Naive thymus-derived CD4-positive, alpha-beta T cell (primary cell): ENCODE measurements at places on chromosomes 2 and 18. TPM values are rescaled to one million over a fixed set of nuclear protein-coding genes. Genes with fewer than 3 reads are reported as not detected.

Gene CTAGE1
- not detected for total RNA-seq

Gene STEAP3
- total RNA-seq = 0.16 TPM

Gene MYO1B
- total RNA-seq = 0.85 TPM

Gene NT5C1B
- not detected for total RNA-seq

- H3K27me3 ChIP-seq = no peaks in the 10 kb centered on the region
- no peak overlapping the region for H3K27ac ChIP-seq
- H3K36me3 ChIP-seq = no peaks in the 10 kb centered on the region
- DNase-seq = no peak
- H3K4me3 ChIP-seq = no peak overlapping the region
- H3K4me1 ChIP-seq = no peaks in the 10 kb centered on the region
Measured at GRCh38 chr2:24616616-24617015, 125.6 kb downstream of the NCOA1 start.

DNA sequence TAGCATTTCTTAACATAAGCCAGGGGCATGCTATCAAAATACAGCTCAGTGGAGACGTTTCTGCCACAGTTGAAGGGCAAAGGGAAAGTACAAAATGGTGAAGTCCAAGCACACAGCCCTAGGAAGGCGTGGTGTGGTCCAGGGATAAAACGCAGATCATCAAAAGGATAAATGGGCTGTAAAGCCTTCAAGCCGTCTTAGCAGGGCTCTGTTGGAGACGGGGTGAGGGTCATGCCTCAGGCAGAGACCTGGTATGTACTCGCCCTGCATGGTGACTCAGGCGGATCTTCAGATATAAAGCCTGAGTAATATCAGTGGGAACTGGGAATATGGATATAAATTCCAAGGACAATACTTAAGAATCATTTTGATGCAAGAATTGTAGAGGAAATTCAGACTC, 61.2 kb downstream of the NGEF start:
- no peaks in the 10 kb centered on the region for H3K27me3 ChIP-seq
- no peak for DNase-seq
- no peak overlapping the region for H3K27ac ChIP-seq
- no peaks in the 10 kb centered on the region for H3K36me3 ChIP-seq

DNA sequence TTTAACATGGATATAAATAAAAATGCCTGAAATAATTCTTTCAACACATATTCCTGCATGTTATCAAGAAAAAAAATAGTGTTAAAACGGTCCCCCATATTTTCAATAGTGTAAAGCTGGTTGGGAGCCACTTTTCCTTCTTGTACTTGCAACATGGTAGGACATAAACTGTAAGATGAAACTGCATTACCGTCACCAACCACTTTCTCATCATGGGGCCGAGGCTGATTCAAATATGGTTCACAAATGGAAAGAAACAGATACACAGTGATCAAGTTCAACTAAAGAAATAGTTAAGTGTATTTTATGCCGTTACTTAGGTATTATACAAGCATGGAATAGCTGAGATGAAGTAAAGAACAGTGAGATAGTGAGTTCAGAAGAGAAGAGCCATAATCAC, 360.7 kb downstream of the ZEB2 start:
- DNase-seq = no peak
- no peak overlapping the region for H3K27ac ChIP-seq
- H3K27me3 ChIP-seq = no peaks in the 10 kb centered on the region
- no peaks in the 10 kb centered on the region for H3K4me1 ChIP-seq

GRCh38 chr2:202023904-202024266, 9.8 kb upstream of the FZD7 start:
- no peak overlapping the region for H3K27ac ChIP-seq
- no peak overlapping the region for H3K4me3 ChIP-seq
- no peaks in the 10 kb centered on the region for H3K4me1 ChIP-seq
- no peaks in the 10 kb centered on the region for H3K36me3 ChIP-seq
- no peak for DNase-seq

- H3K27me3 ChIP-seq = no peaks in the 10 kb centered on the region
- H3K27ac ChIP-seq = no peak overlapping the region
- no peaks in the 10 kb centered on the region for H3K36me3 ChIP-seq
- H3K4me3 ChIP-seq = no peak overlapping the region
Measured at GRCh38 chr2:65275141-65275915, 47.7 kb downstream of the ACTR2 start.

GRCh38 chr2:175854129-175854528, 147.9 kb downstream of the LNPK start:
- no peak overlapping the region for H3K27ac ChIP-seq
- H3K4me3 ChIP-seq = no peak overlapping the region
- no peak for DNase-seq
- no peaks in the 10 kb centered on the region for H3K4me1 ChIP-seq
- no peaks in the 10 kb centered on the region for H3K27me3 ChIP-seq

DNA sequence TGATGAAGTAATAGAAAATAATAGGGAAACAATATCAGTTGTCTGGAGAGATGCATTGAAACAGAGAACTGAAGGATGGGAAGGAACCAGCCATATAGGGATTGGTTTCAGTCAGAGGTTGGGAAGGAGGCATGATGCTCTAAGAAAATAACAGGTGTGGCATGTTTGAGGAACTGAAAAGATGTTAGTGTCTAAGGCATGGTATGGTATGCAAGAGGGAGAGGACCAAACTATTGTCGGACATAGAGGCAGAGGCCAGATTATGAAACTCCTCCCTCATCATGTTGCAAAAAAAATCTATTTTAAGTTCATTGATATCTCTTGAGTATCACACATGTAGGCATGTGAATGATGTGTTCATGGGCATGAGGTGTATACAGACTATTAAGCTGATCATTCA, 48.9 kb upstream of the EMILIN2 start:
- H3K27ac ChIP-seq = no peak overlapping the region
- peaks cover 14% of the 10 kb centered on the region for H3K36me3 ChIP-seq
- H3K4me3 ChIP-seq = no peak overlapping the region
- DNase-seq = no peak

GRCh38 chr2:196957881-196958525, 31.5 kb upstream of the PGAP1 start:
- H3K27me3 ChIP-seq = no peaks in the 10 kb centered on the region
- H3K36me3 ChIP-seq = no peaks in the 10 kb centered on the region
- no peak for DNase-seq
- H3K4me1 ChIP-seq = no peaks in the 10 kb centered on the region
- H3K4me3 ChIP-seq = no peak overlapping the region
- H3K27ac ChIP-seq = no peak overlapping the region

DNA sequence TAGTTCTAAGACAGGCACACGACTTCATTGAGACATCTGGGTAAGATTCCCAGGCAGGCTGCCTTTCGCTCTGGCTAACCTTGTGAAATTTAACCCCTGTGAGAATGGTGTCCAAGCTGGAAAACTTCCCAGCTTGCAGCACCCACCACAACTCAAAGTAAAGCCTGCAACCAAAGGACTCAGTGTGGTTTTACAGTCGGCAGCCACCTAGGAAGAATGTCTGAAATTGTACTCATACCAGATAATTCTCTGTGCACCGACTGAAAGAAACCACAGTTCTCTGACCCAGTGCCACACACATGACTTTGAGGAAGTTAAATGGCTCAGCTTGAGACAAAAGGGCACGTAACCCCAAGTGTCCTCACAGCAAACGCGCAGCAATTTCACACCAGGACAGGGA, 125.7 kb downstream of the RBMS1 start:
- H3K27me3 ChIP-seq = no peaks in the 10 kb centered on the region
- H3K4me3 ChIP-seq = no peak overlapping the region
- peaks cover 34% of the 10 kb centered on the region for H3K4me1 ChIP-seq
- H3K27ac ChIP-seq = no peak overlapping the region

DNA sequence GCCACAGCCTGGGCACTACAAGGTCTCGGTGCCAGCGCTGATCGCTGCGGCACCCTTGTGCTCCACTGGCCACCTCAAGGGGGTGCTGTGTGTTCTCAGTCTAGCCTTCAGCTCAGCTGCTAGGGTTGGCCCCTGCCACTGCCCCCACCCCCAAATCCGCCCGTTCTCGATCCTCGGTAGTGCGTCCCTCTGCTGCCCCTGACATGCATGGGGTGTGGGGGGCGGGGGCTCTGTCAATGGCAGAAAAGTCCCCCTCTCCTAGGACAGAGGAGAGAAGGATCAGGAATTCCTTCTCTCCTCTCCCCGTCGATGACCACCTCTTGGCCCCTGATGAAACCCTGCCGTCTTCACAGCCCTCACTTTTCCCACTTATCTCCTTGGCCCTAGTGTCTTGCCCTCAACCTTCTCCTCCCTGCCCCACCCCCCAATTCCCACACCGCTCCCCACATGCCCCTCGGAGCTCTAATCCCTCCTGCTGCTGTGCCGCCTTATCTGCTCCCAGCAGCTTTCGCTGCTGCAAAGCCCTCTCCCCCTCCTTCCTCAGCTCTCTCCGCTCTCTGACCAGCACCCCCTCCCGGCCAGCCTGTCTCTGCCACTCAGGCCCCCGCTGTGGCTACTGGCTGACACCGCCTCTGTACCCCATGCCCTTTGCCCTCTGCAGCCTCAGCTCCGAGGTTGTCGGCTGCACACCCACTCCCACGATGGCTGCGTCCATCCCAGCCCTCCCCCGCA, 4.3 kb upstream of the ASIC4 start:
- no peak overlapping the region for H3K27ac ChIP-seq
- no peak overlapping the region for H3K4me3 ChIP-seq
- H3K4me1 ChIP-seq = peaks cover 12% of the 10 kb centered on the region
- H3K36me3 ChIP-seq = peaks cover 24% of the 10 kb centered on the region

GRCh38 chr2:157787364-157787938, 88.7 kb downstream of the ACVR1 start:
- H3K27me3 ChIP-seq = no peaks in the 10 kb centered on the region
- H3K4me1 ChIP-seq = no peaks in the 10 kb centered on the region
- no peak for DNase-seq
- no peak overlapping the region for H3K4me3 ChIP-seq
- H3K27ac ChIP-seq = no peak overlapping the region

DNA sequence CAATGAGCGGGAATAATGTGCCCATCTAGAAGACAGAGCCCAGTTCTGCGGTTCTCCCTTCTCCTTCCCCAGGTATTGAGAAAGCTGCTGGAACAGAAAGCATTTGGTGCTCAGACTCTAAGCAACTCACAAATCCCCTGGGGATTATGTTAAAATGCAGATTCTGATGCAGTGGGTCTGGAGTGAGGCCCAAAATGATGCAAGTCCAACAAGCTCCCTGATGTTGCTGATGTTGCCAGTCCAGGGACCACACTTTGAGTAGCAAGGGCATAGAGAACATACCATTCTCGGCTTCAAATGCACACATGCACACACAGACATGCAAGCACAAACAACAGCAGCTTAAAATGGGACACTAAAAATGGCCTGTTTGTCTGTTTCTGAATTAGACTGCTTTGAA, 274.8 kb upstream of the NCKAP5 start:
- no peak overlapping the region for H3K27ac ChIP-seq
- H3K36me3 ChIP-seq = no peaks in the 10 kb centered on the region
- H3K4me1 ChIP-seq = no peaks in the 10 kb centered on the region
- H3K27me3 ChIP-seq = no peaks in the 10 kb centered on the region
- DNase-seq = no peak
- H3K4me3 ChIP-seq = no peak overlapping the region

GRCh38 chr2:218334531-218334930, 22.1 kb upstream of the CATIP start:
- H3K36me3 ChIP-seq = no peaks in the 10 kb centered on the region
- DNase-seq = no peak
- H3K4me1 ChIP-seq = no peaks in the 10 kb centered on the region
- no peaks in the 10 kb centered on the region for H3K27me3 ChIP-seq
- no peak overlapping the region for H3K27ac ChIP-seq

- H3K4me3 ChIP-seq = no peak overlapping the region
- no peaks in the 10 kb centered on the region for H3K4me1 ChIP-seq
- no peak overlapping the region for H3K27ac ChIP-seq
- no peaks in the 10 kb centered on the region for H3K36me3 ChIP-seq
Measured at GRCh38 chr18:12750076-12750714, 47.4 kb downstream of the PSMG2 start.

DNA sequence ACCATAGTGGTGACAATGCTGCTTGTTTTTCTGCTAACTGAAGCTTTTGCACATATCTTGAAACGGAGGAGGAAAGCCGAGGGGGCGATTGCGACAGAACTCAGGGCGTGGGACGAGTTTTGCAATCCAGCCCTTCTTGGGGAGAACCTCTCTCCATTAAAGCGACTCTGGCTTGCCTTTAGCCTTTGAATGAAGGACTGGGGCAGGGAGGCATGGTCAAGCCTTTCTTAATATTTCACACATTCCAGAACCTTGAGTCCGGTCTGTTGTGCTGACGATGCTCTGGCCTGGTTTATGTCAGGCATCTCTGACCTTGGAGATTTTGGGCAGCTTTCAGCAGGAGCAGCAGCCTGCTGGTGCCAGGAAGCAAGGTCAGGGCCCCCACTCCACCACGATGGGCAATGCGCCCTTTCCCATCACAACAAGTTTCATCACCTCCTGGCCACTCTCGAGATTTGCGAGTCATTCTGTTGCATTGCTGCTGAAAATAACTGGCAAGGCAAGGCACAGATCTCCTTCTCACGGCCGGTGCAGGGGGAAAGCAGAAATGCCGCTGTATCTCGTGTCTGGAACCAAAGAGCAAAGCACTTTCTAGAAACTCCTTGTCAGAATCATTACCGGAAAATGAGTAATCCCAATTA, 10.8 kb downstream of the EMILIN2 start:
- no peak overlapping the region for H3K27ac ChIP-seq
- H3K36me3 ChIP-seq = no peaks in the 10 kb centered on the region
- no peaks in the 10 kb centered on the region for H3K27me3 ChIP-seq
- H3K4me3 ChIP-seq = no peak overlapping the region
- H3K4me1 ChIP-seq = no peaks in the 10 kb centered on the region
- no peak for DNase-seq

DNA sequence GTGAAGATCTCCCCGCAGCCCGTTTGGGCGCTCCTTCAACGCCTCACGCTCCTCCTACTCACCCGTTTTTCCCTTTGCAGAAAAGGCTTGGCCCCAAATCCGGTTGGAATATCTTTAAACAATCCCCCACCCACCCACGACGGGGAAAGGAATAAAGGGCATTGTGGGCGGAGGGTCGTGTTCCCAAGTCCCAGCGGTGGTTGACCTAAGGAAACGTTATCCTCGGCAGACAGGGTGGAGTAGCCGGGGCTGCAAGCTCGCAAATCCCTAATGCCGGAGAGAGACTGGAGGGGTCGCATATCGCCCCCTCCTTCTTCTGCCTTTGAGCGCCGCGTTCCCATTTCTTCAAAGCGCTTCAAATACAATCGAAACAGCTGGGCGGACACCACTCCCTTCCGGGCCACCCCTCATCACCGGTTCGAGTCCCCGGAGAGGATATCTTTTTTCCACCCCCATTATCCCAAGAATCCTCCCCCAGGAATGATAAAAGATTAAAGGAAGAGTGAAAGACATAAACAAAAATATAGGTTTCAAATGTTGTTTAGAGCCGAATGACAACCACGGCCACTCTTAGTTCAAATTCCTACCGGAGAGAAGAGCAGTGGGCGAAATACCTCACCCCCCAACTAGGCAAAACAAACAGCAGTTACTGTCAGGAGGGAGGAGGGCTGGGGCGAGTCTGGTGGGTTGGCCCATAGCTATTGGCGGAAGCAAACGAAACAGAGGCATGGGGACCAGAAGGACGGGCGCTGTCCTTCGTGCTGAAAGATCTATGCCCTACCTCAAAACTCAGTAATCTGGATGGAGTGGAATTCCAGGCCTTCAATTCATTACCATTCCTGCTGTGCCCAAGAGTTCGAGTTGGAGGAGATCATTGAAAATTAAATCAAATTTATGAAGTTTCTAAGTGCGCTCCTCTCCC, 2.8 kb upstream of the GAD1 start:
- H3K27ac ChIP-seq = no peak overlapping the region
- peaks cover 24% of the 10 kb centered on the region for H3K27me3 ChIP-seq
- H3K36me3 ChIP-seq = no peaks in the 10 kb centered on the region
- peaks cover 30% of the 10 kb centered on the region for H3K4me1 ChIP-seq
- DNase-seq = no peak
- no peak overlapping the region for H3K4me3 ChIP-seq
